NCI-H526 treated with DMSO at 0.1 percent for 48 hours (cell line): ENCODE measurements at places on chromosomes 1 and 21.

DNA sequence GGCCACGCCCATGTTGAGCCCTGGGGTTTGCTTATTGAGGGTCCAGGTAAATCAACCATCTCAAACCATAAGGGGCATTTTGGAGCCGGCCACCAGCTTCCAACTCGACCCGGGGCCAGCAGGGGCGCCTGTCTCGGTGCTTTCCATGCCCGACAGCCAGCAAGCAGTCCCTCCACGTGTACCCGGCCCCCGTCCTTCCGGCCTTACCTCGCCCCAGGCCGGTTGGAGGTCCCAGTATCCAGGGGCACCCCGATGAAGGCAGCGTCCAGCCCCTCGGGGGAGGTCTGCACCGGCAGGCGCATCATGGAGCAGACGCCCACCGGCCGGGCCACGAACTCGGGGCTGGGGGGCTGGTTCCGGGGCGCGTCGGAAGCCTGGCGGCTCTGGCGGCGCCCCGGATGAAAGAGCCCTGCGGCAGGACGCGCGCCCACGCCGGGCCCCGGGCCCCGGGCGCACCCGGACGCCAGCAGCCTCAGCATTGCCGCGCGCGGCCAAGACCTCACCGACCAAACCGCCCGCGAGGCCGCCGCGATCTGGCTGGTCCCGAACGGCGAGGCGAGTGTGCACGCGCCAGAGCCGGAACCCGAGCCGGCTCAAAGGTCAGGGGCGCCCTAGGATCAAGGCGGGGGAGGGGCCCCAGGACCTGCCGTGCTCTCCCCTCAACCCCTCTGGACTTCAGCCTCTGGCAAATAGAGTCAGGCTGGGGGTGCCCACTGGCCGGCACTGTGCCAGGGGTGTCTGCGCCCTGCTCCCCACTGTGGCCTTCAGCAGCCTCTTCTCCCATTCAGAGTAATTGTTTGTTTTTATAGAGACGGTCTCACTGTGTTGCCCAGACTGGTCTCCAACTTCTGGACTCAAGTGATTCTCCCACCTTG is at the start of gene AGMAT:
TSS of gene AGMAT (minus strand) at position 563 of the 875 bp plus-strand sequence. CDS start at position 479, 84 bp downstream.
- no peak for DNase-seq

- DNase-seq = no peak
These were observed 51.1 kb downstream of the HSF2BP start for GRCh38 chr21:43608225-43608624.

DNA sequence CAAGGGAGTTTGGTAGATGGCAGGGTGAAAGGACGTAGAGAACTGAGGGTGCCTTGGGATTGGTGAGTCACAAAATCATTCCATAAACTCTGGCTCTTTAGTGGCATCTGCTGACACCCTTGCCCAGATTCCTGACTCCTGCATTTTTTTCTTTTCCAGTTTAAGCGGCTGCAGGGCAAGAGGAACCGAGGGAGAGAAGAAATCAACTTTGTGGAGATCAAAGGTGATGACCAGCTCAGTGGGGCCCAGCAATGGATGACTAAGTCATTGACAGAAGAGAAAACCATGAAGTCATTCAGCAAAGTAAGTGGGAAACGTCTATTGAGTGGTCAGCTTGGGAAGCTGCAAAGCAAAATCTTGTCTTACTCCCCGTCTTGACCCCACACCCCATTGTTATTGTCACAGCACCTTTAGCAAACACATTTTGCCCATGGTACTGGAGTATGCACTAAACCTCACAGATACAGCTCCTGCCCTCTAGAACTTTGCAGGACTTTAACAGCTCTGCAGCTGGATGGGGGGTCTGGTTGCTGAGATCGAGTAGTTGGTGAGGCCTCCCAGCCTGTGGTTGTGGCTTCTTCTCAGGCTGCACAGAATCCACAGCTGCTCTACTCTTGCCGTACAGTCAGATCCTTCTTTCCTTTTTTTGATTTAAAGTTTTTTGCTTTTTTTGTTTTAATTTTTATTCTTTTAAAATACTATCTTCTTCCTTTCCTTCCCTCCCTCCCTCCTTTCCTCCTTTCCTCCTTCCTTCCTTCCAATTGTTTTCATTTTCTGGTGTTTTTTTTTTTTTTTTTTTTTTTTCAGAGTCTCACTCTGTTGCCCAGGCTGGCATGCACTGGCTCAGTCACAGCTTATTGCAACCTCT is 21.9 kb downstream of the SH2D2A start:
- DNase-seq = no peak

GRCh38 chr1:210648588-210649269 is 320.0 kb downstream of the HHAT start:
- DNase-seq = no peak

DNA sequence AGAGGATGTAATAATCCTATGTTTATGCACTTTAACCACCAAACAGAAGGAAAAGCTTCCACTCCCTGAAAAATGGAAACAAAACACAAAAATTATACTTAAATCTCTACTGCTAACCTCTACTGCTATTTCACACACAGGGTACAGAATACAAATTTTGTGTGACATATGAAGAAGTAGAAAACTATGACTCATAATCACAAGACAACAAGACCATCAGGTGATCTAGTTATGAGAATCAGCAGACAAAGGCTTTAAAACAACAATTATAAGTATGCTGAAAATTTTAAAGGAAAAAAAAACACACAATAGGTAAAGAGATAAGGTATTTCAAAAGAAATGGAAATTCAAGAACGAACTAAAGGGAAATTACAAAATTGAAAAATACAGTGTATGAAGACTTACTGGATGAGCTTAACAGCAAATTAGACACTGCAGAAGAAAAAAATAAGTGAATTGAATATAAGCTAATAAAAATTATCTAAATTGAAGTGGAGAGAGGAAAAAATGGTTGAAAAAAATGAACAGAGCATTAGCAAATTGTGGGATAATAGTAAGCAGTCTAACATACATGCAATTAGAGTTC is 13.6 kb upstream of the NAV1 start:
- DNase-seq = no peak

DNA sequence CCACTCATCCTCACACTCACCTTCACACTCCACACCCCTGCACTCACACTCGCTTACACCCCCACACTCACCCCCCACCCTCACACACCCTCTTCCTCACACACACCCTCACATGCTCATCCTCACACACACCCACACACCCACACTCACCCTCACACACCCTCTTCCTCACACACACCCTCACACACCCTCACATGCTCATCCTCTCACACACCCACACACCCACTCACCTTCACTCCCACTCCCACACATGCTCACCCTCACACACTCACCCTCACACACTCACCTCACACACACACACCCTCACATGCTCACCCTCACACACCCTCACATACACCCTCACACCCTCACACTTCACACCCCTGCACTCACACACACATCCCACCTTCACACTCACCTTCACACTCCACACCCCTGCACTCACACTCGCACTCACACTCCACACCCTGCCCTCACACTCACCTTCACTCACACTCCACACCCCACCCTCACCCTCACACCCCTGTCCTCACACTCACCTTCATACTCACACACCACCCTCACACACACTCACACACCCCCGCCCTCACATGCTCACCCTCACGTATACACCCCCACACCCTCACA is 42.6 kb upstream of the EDN2 start:
- DNase-seq = no peak

GRCh38 chr1:59154401-59154800 is 142.5 kb upstream of the FGGY start:
- DNase-seq = no peak

GRCh38 chr1:119590393-119590792 is 57.7 kb downstream of the ZNF697 start:
- DNase-seq = no peak

- DNase-seq = peak; percentile 64
These were observed 504 bp downstream of the SCCPDH start for GRCh38 chr1:246724731-246725095.

DNA sequence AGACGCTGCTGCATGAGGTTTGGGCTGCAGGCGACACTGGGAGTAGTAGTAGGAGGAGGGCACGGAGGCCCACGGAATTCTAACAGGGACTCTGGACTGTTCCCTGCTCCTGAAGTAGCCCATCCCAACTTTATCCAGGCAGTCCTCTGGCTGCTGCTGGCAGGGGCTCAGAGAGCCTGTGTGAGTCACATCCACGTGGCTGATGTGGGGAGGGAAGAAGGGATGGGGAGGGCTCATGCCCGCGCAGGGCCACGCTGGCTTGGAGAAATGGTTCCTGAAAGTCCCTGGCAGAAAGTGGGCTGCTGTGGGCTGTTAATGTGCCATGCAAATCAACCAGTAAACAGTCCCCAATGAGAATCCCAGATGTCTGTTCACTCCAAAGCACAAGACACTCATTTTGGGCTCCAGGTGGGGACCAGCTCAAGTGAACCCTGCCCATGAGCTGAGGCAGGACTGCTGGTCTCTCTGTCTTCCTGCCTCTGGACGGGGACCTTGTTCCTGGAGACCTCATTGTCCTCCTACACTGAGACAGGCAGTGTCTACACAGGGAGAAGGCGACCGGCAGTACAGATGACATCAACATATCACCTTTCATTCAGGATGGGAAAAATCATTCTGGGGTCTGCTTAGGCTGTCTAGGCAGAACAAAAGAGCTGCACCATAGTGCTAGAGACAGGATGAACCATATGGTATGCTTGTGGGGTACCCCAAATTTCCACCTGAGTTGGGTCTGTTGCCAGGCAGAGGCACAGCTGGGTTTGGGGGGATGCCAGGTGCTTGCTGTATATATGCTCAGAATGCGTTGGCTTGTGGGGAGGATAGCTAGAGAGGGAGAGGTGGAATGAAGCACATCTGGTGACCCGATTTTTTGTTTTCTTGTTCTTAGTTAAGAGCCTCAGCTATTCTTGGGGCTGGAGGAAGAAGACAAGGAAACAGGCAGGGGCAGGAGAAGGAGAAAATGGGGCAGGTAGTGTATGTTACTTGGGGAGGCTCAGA is 57.9 kb upstream of the FMOD start:
- DNase-seq = no peak

- no peak for DNase-seq
These were observed 23.1 kb upstream of the RAP1A start for GRCh38 chr1:111596499-111596898.

- no peak for DNase-seq
These were observed 7.5 kb downstream of the SLC19A1 start for GRCh38 chr21:45534636-45535331.
